ENCODE measurements at places on chromosomes 12 and 14.

- DNase-seq = no peak
These were observed 47.2 kb downstream of the ATL1 start for GRCh38 chr14:50607181-50607580.

GRCh38 chr12:132323171-132324010, 6.0 kb downstream of the GALNT9 start:
- DNase-seq = no peak

GRCh38 chr12:93133361-93133760, 204.3 kb upstream of the EEA1 start:
- DNase-seq = no peak

- no peak for DNase-seq
These were observed 74.6 kb downstream of the TTC7B start for GRCh38 chr14:90741682-90741946.

GRCh38 chr12:28209782-28210181, 19.5 kb downstream of the CCDC91 start:
- no peak for DNase-seq

- DNase-seq = no peak
These were observed 4.7 kb downstream of the TSPAN9 start for GRCh38 chr12:3081886-3082285.

GRCh38 chr12:110141389-110141788, 17.2 kb downstream of the IFT81 start:
- peak; percentile 35 for DNase-seq

DNA sequence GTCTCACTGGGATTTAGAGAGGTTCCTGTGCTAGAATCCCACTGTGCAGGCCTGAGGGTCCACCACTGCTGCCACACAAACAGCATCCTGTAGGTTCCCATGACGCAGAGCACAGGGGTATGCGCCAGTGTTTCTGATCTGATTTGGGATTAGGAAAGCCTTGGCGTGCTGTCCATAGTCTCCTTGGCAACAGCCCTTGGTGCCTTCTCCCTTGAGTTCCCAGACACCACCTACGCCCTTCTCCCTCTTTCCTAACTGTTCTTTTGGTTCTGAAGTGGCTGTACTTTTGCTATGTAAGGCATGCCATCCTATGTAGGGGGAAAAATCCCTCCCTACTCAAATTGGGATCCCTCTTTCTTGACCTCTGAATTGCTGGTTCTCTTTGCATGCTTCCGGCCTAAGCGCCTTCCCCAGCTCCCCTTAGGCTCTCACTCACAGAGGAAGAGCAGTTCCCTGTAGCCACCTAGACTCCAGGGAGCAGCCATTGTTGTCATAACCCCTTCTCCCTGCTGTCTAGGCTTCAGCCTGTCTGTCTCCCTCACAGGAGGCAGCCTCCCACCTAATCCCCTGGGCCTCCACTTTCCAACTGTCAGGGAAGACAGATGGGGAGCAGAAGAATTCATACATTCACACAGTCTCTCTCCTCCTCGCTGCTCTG, 14.8 kb upstream of the RIC8B start:
- no peak for DNase-seq

- no peak for DNase-seq
These were observed 306.6 kb downstream of the SLC6A15 start for GRCh38 chr12:84605983-84606382.

GRCh38 chr12:93536766-93537488, 35.5 kb upstream of the SOCS2 start:
- no peak for DNase-seq

DNA sequence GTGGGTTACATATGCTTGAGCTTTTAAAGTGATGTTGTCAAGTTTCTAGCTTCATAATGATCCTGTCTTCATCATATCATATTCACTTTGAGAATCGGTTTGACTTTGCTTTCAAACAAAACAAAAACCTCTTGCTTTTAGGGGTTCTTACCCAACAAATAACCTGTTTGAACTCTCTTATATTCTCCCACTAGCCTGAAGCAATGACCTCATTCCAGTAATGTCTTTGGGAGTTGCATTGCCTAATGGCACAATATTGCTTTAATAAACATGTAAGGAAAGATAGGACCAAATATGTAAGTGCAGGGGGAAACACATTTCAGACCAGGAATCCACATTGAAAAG, 27.7 kb downstream of the WBP11 start:
- DNase-seq = no peak

- DNase-seq = no peak
These were observed 73.9 kb downstream of the ANO4 start for GRCh38 chr12:100868487-100868886.

- no peak for DNase-seq
These were observed 25.4 kb downstream of the CLSTN3 start for GRCh38 chr12:7155471-7156034.

- DNase-seq = no peak
These were observed 599.4 kb upstream of the MDGA2 start for GRCh38 chr14:48274826-48275225.

DNA sequence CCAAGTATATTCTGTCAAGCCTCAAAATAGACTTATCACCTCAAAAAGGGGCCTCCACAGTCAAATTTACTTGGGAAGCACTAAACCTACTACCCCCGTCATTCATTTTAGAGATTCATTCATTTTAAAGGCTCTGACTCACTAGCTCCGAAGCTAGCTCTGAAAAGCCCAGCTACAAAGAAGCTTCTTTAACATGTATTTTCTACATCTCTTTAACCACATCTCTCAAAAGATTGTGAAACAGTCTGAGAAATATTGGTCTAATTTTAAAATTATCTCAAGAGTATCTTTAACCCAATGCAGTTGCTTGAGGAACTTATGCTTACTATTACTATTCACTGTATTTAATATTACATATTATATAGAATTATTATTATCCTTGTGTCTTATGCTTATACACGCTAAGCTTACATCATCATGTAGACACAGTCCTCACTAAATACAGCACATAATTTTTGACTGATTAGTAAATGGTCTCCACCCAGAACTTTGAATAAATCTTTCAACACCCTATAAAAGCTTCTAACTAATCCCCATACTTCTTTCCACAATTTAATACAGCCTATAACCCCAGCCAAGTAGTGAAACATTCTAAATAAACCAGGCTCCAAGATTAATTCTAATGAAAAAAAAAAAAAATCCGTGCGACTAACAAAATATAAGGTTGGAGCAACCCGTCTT, 7.8 kb downstream of the NT5DC3 start:
- DNase-seq = no peak

GRCh38 chr12:13390918-13391317, 194.4 kb downstream of the EMP1 start:
- no peak for DNase-seq

DNA sequence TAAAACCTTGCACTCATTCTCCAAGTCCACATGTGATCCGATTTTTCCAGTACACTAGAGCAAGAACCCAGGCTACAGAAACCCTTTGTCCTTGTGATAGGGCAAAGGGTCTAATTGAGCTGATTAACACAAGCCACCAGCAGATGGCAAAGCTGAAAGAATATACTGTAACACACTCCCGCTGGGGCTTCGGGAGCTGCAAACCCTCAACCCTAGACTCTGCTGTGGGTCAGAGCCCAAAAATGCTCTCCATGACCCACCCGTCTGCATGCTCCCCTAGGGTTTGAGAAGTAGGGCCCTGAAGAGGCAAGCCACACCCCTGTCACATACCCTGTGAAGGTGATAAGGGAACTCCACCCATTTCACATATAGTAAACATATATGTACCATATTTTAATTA, 33.6 kb upstream of the PCNX1 start:
- DNase-seq = no peak

DNA sequence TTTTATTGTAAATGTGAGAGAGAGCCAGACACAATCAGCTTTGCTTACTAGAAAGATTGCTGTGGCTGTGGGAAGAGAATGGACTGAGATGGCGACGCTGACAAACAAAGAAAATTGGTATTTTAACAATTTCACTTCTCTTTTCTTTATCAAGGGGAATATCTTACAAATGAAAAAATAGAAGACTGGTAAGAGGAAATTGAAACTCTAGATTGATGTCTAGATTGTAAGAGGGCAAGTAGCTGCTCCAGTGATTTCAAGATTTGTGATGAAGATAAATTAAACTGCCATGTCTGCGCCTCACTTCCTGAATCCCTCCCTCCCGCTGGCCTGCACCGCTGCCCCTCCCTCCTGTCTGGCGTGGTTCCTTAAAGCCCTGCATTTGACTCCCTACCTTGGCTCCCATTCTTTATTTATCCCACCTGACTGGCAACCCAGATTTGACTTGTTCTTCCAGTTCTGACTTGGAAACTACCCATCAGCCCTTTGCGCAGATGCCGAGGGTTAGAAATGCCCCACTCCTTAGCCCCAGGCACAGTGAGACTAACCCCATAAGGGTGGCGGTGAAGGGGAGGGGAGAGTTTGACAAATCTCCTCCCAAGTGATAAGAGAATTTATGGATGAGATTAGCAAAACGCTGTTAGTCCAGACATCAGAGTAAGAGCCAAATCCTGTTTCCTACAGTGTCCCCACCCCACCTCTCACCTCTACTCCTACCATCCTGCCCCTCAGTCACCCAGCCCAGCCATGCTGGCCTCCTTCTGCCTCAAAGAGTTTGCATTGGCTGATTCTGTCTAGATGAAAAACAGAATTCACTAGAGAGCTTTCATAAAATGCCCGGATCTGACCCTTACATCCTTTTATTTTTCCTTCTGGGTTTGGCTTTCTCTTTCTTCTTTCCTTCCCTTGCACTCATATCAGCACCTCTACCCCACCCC, 125.3 kb upstream of the ATF7IP start:
- peak; percentile 68 for DNase-seq

- DNase-seq = no peak
These were observed 21.1 kb downstream of the TMBIM6 start for GRCh38 chr12:49762468-49762847.

DNA sequence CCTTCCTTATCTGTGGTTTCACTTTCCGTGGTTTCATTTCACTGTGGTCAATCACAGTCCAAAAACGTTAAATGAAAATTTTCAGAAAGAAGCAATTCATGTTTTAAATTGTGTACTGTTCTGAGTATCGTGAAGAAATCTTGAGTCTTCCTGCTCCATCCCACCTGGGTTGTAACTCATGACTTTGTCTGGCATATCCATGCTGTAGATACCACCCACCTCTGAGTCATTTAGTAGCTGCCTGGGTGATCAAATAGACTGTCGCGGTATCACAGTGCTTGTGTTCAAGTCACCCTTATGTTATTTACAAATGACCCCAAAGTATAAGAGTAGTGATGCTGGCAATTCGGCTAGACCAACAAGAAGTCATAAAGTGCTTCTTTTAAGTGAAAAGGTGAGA, 521.2 kb downstream of the AACS start:
- no peak for DNase-seq
